ENCODE measurements at places on chromosomes 13 and 19. TPM values are rescaled to one million over a fixed set of nuclear protein-coding genes. Genes with fewer than 3 reads are reported as not detected.

Gene CAMSAP3
- 15.1 TPM for total RNA-seq

Gene LSR
- total RNA-seq, result 113 TPM

- peak; percentile 79 for DNase-seq
- H3K27me3 ChIP-seq, result no peaks in the 10 kb centered on the region
- no peaks in the 10 kb centered on the region for H3K4me1 ChIP-seq
- no peaks in the 10 kb centered on the region for H3K36me3 ChIP-seq
- no peak overlapping the region for H3K4me3 ChIP-seq
Measured at GRCh38 chr19:17889609-17890214, 18.0 kb downstream of the SLC5A5 start.

Gene CEACAM1
- 7.1 TPM for total RNA-seq

Measured in hepatocyte (in vitro differentiated cells).